Activated CD4-positive, CD25-positive, alpha-beta regulatory T cell treated with anti-CD3 and anti-CD28 coated beads, Interleukin-2, amount 50 U/mL, for 24 hours (primary cell): ENCODE measurements at places on chromosomes 11 and 22.

GRCh38 chr11:1667121-1667850, 29.7 kb upstream of the KRTAP5-6 start:
- ATAC-seq = no peak

- ATAC-seq = no peak
Observed at GRCh38 chr22:30712094-30712493, 17.4 kb downstream of the OSBP2 start.

- peak; percentile 52 for ATAC-seq
Observed at GRCh38 chr11:841981-842369, 354 bp downstream of the POLR2L start.

- ATAC-seq = no peak
Observed at GRCh38 chr22:36577019-36577418, 48.1 kb upstream of the EIF3D start.

DNA sequence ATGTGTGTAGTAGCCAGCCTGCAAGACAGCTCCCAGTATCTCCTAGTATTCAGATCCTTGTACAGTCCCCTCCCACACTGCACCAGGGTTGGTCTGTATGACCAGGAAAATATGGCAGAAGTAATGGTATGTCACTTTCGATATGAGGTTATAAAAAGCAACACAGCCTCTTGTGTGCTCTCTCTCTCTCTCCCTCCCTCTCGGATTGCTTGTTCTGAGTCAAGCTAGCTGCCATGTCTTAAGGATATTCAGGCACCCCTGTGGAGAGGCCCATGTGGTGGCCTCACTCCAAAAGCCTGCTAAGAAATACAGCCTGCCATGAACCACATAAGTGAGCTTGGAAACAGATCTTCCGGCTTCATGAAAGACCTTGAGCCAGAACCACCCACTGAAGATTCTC, 25.4 kb downstream of the FXYD6 start:
- ATAC-seq = no peak

GRCh38 chr22:24400726-24401596, 26.4 kb upstream of the ADORA2A start:
- no peak for ATAC-seq

- ATAC-seq = peak; percentile 92
Observed at GRCh38 chr11:96075532-96075959, 151.6 kb upstream of the MTMR2 start.

- ATAC-seq = no peak
Observed at GRCh38 chr22:35894937-35895708, 133.5 kb downstream of the RBFOX2 start.

DNA sequence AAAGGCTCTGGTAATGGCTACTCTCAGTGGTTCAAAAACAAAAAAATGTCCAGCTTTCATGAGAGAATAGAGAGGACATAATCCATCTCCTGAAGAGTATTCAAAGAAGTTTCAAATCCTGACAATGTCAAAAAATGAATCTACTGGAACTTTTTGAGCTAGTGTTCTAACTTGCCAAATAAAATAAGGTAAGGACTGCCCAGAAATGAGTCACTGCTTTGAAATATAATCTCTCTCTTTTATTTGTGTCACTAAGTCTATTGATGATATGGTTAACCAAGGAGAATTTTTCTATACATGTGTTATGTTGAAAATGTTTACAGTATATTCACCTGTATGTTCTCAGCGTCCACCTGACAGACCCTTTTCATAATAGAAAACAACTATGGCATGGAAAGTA, 3.4 kb downstream of the GUCY1A2 start:
- no peak for ATAC-seq

DNA sequence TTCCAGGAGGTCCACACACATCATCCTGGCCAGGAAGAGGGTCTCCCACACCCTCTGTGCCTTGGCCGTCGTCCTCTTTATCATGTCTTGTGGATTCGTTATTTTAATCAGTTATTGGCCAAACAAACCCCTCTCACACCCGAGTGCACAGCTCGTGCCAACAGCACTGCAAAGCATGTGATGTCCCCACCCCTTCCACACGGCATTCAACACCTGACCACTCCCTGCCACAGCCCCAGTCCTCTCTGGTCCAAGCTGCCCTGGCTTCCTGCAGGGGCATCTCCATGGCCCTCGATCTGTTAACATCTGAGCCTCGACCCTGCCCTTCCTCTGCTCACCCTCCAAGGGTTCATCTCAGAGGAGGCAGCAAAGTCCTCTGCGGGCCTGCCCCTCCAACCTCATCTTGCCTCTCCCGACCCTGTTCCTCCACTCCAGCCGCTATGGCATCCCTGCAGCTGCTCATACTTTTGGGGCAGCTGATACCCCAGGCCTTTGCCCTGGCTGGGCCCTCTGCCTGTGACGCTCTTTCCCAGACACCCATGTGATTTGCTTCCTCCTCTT, 14.0 kb downstream of the MYEOV start:
- no peak for ATAC-seq

DNA sequence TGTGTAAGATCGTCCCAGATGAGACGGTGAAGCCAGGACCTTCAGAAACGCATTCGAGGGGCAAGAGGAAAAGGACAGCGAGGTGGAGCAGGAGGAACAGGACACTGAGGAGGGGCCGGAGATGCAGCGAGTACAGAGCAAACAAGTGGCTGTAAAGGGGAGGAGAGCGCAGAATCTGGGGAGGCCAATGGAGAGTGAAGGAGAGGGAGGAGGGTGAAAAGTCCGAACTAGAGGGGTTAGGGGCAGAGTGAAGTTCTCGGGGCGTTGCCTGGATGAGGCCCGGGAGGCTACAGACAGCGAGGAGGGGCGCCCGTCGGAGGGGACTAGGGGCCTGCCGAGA, 8.8 kb upstream of the PPIL2 start:
- no peak for ATAC-seq

DNA sequence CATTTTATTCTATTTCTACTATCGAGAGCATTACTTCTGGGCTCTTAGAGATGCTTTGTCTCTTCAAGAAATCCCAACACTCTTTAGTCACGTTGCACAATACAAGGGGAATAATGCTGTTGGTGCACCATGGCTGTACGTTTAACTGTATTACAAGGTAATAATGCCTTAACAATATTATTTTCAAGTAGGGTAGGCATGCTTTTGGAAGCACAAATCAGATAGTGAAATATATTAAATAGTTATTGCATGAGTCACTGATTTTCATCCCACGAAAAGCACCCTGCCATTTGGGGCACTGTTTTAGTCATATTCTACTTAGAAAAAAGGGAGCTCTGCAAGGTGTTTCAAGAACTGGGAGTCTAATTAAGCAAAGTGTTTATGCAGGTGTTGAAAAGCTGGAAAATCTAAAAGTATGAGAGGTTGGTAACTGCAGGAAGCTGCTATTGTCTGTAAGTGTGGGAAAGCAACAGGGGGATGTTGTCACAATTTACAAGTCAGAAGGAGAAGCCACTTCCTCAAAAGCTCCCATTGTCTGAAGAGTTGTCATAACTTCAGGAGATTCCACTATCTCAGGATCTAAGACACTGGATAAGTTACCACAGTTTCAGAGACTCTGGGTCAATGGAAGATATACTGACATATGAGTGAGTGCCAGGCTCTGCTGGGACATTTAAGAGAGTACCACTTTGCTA, 218.2 kb downstream of the JRKL start:
- ATAC-seq = no peak

DNA sequence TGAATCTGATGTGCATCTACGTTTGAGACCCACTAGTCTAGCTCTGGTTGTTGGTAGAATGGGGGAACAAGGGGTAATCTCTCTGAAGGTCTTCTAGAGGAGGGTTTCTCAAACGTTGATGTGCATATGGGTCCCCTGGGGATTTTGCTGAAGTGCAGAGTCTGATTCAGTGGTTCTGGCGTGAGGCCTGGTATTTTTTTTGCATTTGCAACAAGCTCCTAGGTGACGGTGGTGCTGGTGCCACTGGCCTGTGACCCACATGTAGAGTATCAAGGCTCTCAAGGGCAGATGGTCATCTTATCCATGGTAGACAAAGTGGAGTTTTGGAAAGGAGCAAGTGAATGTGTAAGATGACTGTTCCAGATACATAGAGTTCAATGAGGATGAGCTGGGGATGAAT, 97.1 kb downstream of the CEP164 start:
- no peak for ATAC-seq

DNA sequence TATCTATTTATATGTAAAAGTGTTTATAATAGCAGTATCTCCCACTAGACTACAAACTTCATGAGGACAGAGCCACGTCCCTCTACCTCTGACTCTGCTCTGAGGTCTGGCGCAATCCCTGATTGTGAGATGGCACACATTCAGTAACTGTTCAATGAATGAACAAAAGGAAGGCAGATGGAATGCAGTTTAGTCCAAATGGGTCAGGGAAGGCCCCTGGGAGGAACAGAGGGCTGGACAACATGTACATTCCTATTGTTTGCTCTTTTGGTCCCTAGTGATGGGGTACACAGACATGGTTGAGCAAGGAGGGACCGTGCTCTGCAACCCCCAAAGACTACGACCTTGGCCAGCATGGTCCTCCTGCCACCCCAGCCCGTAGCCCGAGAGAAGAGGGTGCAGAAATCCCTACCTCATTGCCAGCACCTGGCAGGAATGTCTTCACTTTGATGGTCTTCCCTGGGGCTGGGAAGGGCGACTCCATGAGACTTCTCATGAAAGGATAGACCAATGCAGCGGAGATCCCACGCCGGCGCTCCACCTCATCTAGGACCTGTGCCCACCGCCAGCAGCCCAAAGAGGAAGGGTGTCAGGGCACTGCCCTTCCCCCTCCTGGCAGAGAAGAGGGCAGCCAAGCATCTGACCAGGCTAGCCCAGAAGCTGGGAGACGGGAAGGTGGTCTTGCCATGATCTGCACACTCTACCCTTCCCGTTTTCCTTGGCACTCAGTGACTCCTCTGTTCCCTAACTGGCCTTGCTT, 24.3 kb downstream of the RPL27A start:
- no peak for ATAC-seq
